ENCODE measurements at places on chromosomes 2 and 18. TPM values are rescaled to one million over a fixed set of nuclear protein-coding genes. Genes with fewer than 3 reads are reported as not detected.

GRCh38 chr2:40343902-40344301, 108.0 kb downstream of the SLC8A1 start:
- DNase-seq = no peak

DNA sequence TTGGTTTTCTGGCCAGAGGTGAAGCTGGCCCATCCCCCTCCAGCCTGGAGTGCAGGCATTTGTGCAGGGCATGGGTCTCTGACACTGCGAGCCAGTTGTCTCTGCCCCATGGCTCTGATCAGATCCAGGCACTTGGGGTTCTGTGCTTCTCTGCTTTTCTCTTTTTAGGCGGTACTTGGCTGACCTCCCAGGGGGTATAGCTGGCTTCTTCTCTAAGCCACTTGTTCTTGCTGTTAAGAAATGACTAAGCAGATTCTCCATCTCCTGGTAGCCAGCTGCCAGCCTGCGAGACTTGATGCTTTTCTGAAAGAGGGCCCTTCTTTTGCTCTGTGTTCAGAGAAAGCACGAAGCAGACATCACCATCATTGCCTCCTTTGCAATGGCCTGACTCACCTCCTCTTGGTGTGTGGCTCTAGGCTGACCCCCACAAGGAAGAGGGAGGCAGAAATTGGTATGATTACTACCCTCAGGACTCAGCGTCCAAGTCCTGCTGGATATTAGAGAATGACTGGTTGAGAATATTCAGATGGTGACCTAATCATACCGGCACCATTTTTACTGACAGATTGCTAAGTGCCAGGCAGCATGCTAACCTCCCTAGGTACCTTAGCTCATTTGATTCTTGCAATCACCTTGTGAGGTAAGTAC, 32.7 kb downstream of the TNP1 start:
- no peak for DNase-seq

- no peak for DNase-seq
Measured at GRCh38 chr2:130766711-130767407, 11.5 kb downstream of the AMER3 start.

Gene PREPL
- total RNA-seq = 28.9 TPM

All from mesenteric fat pad (tissue), 1 donor.